Activated CD8-positive, alpha-beta memory T cell treated with anti-CD3 and anti-CD28 coated beads, Interleukin-2, amount 10 ng/mL, durations not matched to agents 7 days and 5 days (primary cell): ENCODE measurements at places on chromosomes 3 and 15.

GRCh38 chr3:30658328-30659052 lies 52.1 kb downstream of the TGFBR2 start:
- peak; percentile 83 for DNase-seq

DNA sequence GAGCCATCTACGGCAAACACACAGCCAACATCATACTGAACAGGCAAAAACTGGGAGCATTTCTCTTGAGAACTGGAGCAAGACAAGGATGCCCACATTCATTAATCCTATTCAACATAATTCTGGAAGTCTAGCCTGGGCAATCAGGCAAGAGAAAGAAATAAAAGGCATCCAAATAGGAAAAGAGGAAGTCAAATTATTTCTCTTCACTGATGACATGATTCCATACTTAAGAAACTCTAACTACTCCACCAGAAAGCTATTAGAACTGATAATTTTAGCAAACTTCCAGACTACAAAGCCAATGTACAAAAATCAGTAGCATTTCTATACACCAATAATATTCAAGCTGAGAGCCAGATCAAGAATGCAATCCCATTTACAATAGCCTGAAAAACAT lies 17.3 kb upstream of the ENTPD3 start:
- DNase-seq: no peak

- no peak for DNase-seq
Observed at GRCh38 chr3:142134799-142135325, 14.5 kb downstream of the TFDP2 start.

- DNase-seq: no peak
Observed at GRCh38 chr15:57662802-57663201, 43.7 kb upstream of the POLR2M start.

DNA sequence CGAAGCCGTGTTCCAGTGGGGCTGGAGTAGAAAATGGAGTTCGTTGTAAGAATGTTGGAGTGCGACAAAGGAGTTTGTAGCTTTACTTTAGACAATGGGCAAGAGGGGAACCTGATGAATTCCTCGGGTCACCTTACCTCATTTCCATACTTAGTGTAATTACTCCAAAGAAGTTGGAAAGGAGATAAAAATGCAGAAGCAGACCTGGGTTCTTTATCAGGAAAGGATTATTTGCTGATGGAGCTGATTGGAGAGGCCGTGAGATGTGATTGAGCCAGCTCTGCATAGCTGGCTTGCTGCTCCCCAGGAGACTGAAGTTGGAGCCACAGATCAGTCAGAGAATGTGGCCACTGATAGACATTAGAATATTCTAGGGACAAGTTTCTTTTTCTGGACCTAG lies 33.4 kb upstream of the TBL1XR1 start:
- DNase-seq: no peak

DNA sequence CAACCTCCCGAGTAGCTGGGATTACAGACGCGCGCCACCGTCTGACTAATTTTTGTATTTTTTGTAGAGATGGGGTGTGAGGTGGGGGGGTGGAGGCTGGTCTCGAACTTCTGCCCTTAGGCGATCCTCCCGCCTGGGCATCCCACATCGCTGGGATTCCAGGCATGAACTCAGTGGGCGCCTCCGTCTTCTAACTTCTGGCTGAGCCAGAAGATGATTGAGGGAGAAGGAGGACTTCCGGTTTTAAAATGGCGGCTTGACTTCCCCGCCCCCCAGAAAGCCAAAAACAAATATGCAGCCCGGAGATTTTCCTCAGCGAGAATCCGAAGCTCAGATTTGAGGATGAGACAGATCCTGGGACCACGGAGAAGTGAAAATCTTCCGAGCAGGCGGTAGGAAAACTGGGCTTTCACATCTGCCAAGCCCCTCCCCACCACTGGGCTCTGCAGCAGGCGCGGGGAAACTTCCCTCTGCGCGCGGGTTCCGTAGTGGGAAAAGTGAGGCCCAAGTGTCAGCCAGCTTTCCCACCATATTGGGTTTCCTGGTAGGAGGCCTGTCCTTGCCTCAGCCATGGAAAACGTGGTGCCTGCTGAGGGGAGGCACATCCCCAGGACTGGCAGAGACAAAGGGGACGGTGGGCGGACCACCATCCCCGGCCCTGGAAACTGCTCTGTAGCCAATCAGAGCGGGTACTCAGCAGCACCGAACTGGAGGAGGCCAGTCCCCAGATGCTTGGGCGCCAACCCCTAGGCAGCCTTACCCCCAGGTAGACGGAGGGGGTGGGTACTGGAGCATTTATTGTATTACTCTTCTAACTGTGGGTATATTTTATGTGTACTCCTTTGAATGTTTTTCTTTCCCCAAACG lies 17.3 kb downstream of the CHST14 start:
- no peak for DNase-seq

DNA sequence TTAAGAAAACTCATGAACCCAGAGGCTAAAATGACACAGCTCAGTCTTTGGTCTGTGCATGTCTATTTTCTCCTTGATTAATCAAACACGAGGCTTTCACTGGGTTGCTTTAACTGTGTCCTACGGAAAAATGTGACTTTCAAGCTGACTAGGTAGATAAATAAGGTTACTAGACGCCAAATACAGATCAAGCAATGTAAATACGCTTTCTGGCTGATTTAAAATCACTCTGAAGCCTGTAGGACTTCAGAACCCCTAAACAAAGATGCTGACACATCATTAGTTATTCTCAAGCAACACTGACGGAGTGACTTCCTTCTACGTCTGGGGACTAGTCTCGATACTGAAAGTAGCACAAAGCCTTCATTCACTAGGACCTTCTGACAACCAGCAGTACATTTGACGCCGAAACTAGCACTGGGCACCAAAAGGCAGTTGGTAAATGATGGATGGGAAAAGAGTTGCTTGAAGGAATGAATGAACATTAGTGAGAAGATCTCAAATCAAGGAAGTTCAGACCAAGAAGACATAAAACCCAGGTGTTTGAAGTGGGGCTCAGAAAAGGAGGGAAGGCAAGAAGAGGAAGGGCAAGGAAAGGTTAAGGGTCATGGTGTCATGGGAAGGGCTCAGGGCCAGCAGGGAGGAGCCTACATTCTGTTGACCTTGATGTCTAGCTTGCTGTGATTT lies 67.1 kb upstream of the CDV3 start:
- peak; percentile 62 for DNase-seq

GRCh38 chr3:140731440-140732119 lies 53.7 kb downstream of the TRIM42 start:
- no peak for DNase-seq

DNA sequence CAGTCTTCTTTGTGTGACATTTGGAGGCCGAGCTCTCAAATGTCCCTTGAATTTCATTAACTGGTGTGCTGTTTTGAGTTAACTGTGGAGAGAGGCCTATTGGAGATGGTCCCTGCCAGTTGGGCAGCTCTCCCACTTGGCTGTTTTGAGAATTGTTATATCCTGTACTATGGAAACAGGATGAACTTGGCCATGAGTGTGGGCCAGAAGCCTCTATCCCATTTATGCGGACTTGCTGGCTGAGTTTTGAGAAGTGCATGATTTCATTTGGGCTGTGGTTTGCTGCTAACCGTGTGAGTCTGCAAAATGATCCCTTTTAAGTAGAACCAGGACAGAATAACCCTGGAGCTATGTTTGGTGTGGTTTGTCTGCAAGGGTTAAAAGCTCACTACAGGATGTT lies 366.0 kb downstream of the PTPRG start:
- DNase-seq: no peak

GRCh38 chr15:35934383-35935049 lies 388.6 kb upstream of the DPH6 start:
- DNase-seq: no peak

- no peak for DNase-seq
Observed at GRCh38 chr15:33001926-33002325, 192.6 kb downstream of the FMN1 start.

- DNase-seq: no peak
Observed at GRCh38 chr3:141728355-141728892, 9.7 kb upstream of the RNF7 start.

DNA sequence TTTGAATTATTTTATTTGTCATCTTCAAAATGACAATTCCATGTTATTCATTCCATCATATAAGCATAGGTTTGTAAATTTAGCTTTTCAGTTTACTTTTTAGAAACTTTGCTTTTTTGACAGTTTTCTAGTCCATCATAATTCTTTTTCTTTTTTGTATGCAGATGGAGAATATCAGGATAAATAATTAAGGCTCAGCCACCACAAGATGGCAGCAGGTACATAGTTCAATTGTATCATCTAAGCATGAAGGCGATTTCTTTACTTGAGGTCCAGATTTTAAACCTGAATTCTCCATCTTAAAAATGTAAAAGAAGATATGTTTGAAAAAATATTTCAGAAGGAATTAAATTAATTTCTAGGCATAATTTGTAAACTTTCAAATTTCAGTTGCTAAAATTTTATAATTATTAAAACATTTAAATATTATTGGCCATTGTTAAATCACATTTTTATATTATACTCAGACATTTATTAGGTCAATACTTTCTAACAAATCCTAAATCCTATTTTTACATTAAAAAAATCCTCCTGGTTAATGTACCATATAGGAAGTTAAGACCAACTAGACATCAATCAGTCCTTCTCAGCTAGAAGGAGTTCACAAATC lies 15.1 kb downstream of the PLSCR5 start:
- no peak for DNase-seq

DNA sequence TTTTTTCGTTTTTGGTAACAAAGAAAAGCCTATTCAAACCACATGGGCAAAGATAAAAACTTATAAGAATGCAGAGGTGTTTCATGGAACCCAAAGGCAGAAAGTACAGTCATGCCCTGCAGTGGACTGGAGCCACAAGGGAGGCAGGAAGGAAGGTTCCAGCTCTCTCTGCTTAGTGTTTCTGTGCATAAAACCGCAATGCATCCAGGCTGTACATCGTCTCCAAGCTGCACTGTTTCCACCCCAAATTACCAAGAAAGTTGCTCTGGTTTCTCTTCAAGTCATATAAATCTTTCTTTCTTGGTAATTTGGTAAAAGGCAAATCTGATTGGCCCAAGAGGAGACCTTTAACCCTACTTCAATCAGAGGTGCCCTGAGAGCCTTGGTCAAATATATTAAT lies 15.8 kb downstream of the TRAT1 start:
- peak; percentile 83 for DNase-seq

DNA sequence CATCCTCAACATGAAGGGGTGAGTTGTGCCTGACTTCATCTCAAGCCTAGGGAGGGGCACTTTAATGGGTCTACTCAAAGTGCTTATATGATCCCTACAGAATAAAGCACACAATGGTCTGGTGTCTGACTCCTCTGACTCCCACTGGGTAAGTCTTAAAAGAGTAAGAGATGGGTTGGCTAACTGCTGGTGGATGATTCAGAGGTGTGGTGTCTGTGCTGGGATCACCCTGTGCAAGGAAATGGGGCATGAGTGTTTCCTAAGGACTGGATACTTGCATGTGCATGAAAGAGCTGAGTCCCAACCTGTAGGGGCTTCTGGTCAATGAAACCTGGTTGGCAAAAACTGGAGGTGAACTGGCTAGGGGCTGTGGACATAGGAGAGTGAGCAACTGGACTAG lies 158.8 kb downstream of the IL20RB start:
- no peak for DNase-seq

DNA sequence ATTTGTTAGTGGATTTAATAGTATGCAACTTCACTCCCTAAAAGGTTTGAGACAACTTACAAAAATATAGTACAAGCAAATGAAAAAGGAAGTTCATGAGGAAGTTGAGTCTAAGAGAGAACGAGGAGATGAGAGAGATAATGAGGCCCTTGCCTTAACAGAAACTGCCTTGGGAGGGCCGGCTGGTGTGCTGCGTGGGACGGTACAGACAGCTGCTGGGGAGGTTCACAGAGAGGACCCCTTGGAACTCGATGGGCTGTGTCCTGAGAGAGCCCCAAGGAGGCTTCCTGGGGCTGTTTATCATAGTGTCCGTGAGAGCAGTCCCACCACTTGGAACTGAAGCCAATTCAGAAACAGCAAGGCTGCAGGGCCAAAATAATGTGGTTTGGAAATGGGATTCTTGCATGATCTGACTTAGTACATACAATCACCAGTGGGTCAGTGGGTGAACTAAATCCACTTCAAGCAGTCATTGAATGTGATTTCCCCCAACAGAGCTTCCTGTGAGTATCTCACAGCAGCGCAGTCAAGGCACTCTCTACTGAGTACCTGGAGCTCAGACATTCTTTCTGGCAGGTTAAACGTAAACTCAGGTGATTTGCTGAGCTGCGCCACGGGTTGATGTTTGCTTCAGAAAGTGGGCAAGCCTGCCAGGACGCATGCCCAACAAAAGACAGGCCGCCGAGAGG lies 90.8 kb downstream of the CRTC3 start:
- DNase-seq: peak; percentile 53

DNA sequence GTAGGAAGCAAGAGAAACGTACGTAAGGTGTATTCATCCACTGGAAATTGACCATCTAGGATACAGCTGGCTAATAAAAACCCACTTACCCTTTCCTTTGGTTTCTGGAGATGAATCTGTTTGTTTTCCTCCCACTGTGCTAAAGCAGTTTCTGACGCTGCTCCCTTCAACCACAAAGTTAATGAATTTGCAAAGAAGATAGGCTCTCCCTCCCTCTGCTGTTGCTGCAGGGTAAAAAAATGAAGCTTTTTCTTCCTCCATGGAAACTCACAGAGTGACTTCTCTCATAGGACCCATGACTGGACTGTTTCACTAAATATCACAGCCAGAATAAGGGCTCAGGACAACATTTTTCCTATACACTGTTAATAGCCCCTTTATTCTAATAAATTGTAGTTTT lies 172.1 kb upstream of the LRRN1 start:
- no peak for DNase-seq

DNA sequence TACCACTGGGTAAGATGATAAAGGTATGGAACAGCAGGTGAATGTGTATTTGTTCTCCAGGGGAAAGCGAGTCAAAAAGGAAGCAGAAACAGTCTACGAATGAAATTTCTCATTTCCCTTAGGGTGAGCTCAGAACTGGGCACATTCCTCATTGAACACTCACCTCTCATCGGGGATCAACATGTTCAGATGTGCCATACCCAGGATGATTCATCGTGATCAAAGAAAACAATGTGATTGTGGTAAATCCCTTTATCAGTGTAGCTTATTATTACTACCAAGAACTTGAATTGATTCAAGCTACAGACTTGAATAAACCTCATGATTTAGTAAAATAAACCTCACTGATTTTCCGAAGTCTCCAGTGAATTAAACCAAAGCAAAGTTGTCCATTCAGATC lies 72.1 kb downstream of the GJD2 start:
- DNase-seq: no peak

DNA sequence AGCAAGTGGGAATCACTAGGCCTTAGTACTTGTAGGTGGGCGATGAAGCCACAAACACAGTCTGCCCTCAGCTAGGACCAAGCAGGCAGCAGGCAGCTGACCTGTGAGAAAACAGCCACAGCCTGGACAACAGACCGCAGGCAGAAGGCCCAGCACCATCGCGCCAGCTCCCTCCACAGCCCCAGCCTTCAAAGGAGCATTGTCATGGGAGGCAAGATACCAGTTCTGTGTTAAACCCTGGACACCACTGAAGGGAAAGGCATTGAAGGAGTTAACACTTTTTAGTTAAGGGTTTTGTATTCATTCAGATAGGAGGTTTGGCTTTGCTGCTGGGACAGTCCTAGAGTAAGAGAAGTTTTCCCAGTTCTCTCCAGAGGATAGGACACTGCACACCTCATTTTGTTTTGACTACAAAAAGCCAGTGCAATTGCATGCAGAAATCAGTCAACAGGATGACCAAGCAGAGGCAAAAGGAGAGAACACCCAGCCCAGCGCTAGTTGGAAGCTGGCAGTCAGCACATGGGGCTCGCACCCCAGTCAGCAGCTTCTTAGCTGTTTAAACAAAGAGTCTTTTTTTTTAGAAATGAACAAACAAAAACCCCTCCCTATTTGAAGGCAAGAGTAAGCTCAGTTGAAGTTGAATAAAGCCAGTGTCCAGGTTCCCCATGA lies 286.1 kb upstream of the TPM1 start:
- no peak for DNase-seq

GRCh38 chr3:19347671-19348070 lies 199.4 kb downstream of the KCNH8 start:
- no peak for DNase-seq
